ENCODE measurements at places on chromosomes 7 and 10.

- no peak for DNase-seq
These were observed 393.9 kb upstream of the SHH start for GRCh38 chr7:156206174-156206573.

DNA sequence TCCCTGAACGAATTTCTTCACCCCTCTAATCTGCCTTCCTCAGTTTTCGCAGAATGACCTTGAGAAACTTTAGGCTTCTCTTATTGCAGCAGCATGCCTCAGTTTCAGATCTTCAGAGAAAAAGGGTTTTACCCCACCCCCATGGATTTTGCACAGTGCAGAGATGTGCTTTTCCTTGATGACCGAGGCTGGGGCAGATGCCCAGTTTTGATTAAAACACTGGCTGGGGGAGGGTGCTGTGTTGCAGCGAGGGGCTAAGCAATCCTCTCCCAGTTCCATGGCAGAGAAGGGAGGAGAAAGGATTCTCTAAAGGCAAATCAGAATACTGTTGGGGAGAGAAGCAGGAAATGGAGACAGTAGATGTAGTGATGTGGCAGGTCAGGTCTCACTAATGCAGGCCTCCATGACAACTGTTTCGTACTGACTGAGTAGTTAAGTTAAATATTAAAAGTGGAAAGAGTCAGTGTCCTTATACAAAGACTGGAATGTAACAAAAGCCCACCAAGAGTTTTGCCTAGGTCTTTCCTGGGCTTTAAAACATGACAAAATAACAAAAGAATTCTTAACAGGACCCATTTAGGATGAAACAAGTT is 50.8 kb upstream of the PDZD8 start:
- no peak for DNase-seq

GRCh38 chr7:47682874-47683273 is 101.0 kb upstream of the TNS3 start:
- DNase-seq = no peak

- DNase-seq = no peak
These were observed 271.1 kb downstream of the PTPRN2 start for GRCh38 chr7:158316466-158317031.

- DNase-seq = no peak
These were observed 87.2 kb downstream of the PDE1C start for GRCh38 chr7:31982962-31983361.

GRCh38 chr10:130244031-130244927 is 108.1 kb downstream of the GLRX3 start:
- DNase-seq = peak; percentile 45

- DNase-seq = no peak
These were observed 26.1 kb upstream of the ADD3 start for GRCh38 chr10:109981650-109982049.

DNA sequence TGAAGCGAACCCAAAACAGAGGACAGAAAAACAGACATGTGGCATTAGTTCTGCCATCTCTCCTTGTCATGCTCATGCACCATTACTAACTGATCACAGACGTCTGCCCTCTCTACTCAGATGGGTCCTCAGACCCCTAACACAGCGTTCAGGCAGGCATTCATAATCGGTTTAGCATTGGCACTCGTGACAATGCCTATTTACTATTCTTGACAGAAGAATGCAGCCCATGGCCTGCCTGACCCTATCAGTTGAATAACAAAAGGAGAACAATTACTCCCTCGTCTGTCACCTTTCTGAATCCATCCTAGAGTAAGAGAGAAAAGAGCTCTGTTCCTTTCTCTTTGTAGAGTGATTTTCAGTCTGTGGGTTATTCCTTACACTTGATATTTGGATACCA is 194.6 kb upstream of the PHYHIPL start:
- no peak for DNase-seq

- DNase-seq = no peak
These were observed 181.2 kb upstream of the CTBP2 start for GRCh38 chr10:125341611-125342010.

DNA sequence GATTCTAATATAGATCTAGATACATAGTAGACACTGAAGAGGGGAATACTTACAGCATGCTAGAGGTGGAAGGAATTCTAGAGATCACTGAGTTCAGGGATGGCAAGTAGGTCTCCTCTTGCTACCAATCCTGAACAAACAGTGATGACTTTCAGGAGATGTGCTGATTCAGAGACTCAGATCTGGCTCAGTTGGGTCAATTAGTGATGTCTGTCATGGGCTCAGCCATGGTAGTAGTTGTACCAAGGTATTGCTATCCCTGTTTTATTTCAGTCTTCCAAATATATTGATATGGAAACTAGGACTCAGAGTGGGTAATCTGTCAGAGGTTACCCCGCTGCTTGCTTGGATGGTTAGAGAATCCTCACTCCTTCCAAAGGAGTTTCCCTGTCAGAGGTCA is 38.5 kb downstream of the UNC5B start:
- no peak for DNase-seq

DNA sequence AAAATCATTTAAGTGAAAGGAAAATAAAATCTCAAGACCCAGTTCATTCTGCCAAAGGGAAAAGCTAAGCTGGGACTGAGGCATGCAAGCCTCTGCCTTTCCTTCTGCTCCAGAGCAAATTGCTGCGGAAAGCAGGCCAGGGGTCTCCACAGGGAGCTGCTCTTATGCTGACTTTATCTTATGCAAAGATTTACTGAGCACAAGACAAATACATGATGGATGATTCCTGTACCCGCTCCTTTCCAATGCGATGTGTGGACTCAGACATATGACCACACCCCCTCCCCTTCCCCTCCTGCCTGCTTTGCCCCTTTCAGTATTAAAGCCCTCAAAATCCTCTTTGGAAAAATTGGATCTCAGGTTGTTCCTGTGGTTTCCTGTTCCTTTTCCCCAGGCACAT is 74.2 kb upstream of the INSIG1 start:
- DNase-seq = no peak

DNA sequence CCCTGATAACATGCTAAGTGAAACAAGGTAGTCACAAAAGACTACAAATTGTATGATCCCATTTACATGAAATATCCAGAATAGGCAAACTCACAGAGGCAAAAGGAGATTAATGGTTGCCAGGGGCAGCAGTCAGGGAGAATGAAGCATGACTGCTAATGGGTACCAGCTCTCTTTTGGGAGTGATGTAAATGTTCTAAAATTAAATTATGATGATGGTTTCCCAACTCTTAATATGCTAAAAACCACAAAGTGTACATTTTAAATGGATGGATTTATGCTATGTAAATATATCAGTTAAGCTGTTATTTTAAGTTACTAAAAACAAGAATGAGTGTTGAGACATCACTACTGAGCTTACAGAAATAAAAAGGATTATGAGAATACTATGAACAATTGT is 12.6 kb downstream of the CYP51A1 start:
- DNase-seq = no peak

DNA sequence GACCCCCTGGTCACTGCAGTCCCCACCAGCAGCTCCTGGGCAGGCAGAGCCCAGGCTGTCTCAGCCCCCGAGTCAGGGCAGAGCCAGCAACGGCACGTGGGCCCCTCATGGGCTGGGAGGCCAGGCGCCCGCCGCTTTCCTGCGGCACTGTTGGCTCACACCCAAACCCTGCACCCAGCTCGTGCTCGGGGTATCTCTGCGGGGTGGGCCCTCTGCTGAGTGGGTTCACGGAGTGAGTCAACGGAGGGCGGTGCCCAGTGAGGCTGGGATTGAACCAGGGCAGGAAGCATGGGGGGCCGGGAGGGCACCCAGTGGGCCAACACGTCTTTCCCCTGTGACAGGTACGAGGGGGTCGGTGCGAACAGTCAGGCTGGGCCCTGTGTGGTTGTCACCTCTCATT is 28.9 kb downstream of the ADAP1 start:
- DNase-seq = no peak

- DNase-seq = no peak
These were observed 13.5 kb upstream of the PCGF5 start for GRCh38 chr10:91206837-91207474.

Data from type B pancreatic cell (in vitro differentiated cells).